ENCODE measurements at places on chromosomes 3 and 15. TPM values are rescaled to one million over a fixed set of nuclear protein-coding genes. Genes with fewer than 3 reads are reported as not detected.

SAMD7 gene
- total RNA-seq, result not detected

ST8SIA2 gene
- 19.7 TPM for total RNA-seq

SV2B gene
- 19.9 TPM for total RNA-seq

CFAP161 gene
- total RNA-seq, result not detected

WNT7A gene
- total RNA-seq, result not detected

DNA sequence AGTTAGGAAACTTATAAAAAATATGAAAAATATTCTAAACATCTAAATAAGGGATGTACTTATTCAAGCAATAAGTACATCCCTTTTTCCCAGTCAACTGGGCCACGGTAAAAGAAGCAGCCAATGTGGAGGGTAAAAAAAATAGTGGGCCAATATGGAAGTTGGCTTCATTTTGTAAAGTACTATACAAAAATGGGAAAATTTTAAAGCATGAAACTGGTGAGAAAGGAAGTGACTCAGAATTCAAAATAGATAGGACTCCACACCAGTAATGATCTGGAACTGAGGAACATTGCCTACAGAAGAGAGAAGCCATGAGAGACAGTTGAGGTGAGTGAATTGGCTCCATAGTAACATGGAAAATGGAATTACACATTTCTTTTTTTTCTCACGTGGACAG, 108.9 kb downstream of the FNDC3B start:
- DNase-seq, result no peak

GRCh38 chr15:98728082-98728810, 79.9 kb downstream of the IGF1R start:
- no peak for DNase-seq

DNA sequence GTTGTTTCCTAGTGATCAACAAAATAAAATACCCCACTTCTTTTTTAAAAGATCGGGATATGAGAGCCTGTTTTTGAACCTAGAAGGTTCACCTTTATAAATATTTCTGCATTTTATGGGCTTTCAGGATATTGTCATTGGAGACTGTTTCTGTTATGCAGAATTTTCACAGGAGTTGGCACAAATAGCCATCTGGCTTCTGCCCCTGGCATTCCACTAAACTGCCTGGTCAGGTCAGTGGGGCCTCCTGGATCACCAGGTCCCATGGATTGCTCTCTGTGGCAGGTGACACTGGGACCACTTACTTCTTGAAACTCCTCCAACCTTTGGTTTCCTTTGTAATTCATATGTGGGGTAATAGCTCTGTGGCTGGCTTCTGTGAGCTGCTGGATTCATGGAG, 25.5 kb upstream of the POLR2M start:
- DNase-seq, result no peak

- DNase-seq, result no peak
Measured at GRCh38 chr3:126307591-126308393, 49.4 kb downstream of the KLF15 start.

DNA sequence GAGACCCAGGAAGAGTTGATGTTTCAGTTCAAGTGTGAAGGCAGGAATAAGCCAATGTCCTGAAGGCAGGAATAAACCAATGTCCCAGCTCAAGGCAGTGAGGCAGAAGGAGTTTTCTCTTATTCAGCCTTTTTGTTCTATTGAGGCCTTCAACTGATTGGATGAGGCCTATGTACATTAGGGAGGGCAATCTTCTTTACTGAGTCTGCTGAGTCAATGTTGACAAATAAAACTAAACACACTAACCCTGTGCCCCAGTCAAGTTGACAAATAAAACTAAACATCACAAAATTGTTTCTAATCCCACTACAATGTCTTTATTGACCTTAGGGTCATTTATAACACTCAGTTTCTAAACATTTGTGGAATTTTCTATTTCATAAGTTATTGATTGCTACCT, 100.0 kb downstream of the CACNA2D3 start:
- DNase-seq, result no peak

DNA sequence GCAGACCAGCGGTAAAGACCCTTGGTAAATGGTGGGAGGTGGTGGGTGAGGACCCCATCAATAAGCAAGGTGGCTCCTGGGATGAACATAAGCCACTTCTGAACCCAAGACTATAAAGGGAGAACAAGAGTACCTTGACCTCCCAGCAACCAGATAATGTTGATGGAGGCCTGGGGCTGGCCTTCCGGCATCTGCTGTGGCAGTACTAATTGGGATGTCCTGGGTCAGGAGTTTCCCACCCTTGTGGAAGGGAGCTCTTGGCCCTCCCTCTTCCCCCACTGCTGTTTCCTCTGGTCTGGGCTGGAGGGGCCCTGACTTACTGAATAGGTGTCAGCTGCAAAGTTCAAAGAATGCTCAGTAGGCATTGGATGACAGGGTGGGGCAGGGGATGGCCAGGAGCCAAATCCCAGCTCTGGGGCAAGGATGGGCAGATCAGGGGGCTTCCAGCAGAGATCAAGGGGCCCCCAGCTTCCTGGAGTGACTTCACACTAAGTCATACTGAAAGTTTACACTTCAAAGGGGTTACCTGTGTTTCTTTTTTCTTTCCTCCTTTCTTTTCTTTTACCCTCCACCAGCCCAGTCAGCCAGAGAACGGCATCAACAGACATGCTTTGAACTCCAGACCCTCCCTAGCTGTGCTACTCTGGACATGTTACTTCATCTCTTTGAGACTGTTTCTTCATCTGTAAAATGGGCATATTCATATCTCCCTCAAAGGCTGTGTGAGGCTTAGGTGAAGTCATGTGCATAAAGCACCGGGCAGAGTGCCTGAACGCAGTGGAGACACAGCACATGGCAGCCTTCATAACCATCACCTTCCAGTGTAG, 1.5 kb downstream of the RBP1 start:
- DNase-seq, result no peak
